Muscle of leg (tissue), 16 donors: ENCODE measurements at places on chromosomes 1 and 21. TPM values are rescaled to one million over a fixed set of nuclear protein-coding genes. Genes with fewer than 3 reads are reported as not detected.

DNA sequence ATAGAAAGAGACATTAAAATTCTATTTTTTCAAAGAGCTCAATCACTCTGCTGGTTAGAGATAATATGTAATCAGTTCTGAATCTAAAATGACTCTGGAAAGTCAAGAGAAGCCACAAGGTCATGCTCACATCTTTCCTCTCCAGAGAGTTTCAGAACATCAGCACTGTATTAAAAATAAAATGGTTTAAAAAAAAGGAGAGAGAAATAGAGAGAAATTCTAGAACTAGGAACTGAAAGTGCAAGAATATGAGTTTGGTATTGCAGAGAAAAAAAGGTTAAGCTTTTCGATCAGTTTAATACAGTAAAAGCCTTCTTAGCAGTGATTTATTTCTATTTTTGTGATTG, 44.0 kb upstream of the DIPK1A start:
- peaks cover 16% of the 10 kb centered on the region for H3K27me3 ChIP-seq
- H3K36me3 ChIP-seq = no peaks in the 10 kb centered on the region
- H3K27ac ChIP-seq = no peak overlapping the region
- peak; percentile 20 for DNase-seq
- peaks cover 11% of the 10 kb centered on the region for H3K4me1 ChIP-seq
- H3K4me3 ChIP-seq = no peak overlapping the region

DNA sequence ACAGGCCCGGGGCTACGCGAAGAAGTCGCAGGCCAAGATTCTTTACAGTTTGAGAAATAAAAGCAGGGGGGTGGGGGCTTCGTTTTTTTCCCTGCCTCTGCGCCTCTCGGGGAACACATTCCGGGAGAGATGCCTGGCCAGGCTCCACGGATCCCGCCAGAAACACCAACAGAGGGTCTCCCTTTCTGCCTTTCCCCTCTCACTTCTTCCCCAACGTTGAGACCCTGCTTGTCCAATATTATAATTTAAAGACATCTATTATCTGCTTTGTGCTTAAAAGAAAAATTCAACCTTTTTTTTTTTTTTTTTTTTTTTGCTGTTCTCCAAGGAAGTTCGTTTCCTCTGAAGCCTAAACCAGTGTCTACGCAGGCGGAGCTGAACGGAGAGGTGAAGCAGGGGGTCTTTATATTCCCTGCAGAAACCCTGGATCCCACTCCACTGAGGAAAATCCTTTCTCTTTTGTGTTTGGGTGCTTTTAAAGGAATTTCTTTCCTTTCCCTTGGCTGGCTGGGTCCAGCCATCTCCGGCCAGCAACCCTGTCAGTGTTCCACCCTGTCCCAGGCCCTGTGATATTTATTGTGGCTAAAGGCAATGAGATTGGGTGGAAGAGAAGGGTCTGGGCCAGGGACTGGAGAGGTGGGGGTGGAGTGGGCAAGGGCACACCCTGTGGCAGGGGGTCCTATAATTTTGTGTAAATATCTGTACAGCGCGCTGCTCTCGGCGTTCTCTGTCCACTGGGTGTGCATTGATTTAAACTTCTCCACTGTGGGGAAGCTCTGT, 2.2 kb downstream of the FOXD2 start:
- DNase-seq = no peak
- peaks cover 19% of the 10 kb centered on the region for H3K4me1 ChIP-seq
- no peak overlapping the region for H3K4me3 ChIP-seq

DNA sequence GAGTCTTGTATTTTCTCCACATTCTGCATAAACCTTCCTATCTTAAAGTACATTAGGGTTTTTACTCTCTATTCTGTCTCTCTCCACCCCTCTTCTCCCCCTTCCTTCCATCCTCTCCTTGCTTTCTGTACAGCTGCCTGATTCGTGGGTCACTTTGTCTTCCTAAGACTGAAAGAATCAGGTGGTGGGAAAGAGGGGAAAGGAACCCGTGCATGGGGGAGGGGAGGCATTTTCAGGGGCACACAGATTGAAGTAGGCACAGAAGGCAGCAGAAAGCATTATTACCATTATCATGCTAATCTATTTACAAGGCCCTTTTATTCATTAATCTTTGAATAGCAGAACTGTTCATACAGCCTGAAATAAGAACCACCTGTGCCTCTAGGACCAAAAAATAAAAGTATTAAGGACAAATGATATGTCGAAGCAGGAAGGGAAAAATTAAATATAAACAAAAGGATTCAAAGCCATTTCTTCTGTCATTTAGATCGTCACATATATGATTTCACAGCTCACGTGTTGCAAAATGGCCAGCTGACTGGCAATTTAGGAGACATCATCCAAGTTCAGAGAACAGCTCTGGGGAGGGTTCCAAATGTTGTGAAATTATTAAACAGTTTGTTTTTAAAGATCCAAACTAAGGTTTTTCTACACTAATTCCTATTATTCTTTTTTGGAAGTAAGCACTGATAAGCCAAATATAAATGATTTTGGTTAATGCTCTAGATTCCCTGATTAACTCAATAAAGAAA, 154.6 kb downstream of the PBX1 start:
- H3K36me3 ChIP-seq = no peaks in the 10 kb centered on the region
- no peak for DNase-seq
- H3K27me3 ChIP-seq = no peaks in the 10 kb centered on the region
- no peak overlapping the region for H3K4me3 ChIP-seq

- no peaks in the 10 kb centered on the region for H3K4me1 ChIP-seq
- no peak overlapping the region for H3K27ac ChIP-seq
- H3K27me3 ChIP-seq = peaks cover 2% of the 10 kb centered on the region
- no peak overlapping the region for H3K4me3 ChIP-seq
- H3K36me3 ChIP-seq = no peaks in the 10 kb centered on the region
- no peak for DNase-seq
Observed at GRCh38 chr21:35521293-35521692, 472.2 kb upstream of the RUNX1 start.

DNA sequence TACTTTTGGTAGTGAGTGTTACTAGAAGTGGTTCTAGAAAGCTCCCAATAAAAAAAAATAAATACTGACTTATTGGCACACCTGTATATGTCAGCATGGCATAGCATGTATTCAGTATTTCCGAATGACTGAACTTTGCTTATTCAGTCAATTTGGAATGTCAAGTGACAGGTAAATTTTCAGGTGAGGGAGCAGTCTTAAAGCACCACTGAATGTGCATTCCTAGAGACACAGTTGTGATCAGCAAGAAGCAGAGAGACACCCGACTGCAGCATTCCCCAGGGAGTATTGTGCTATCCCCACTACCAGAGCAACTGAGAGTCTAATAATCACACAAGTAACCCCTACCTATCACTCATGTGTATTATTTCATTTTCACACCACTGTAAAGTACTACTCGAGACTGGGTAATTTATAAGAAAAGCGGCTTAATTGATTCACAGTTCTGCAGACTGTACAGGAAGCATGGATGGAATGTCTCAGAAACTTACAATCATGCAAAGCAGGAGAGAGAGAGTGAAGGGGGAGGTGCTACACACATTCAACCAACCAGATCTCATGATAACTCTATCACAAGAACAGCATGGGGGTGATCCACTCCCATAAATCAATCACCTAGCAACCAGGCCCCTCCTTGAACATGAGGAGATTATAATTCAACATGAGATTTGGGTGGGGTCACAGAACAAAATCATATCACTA, 201.5 kb downstream of the TBX15 start:
- peaks cover 8% of the 10 kb centered on the region for H3K4me1 ChIP-seq
- H3K27ac ChIP-seq = no peak overlapping the region

GRCh38 chr21:34796518-34797200, 127.9 kb downstream of the CLIC6 start:
- H3K4me1 ChIP-seq = peaks cover 27% of the 10 kb centered on the region
- peak; percentile 37 for DNase-seq
- no peaks in the 10 kb centered on the region for H3K27me3 ChIP-seq
- peak overlapping the region; percentile 56 for H3K27ac ChIP-seq

- H3K36me3 ChIP-seq = no peaks in the 10 kb centered on the region
- peak; percentile 54 for DNase-seq
- no peak overlapping the region for H3K4me3 ChIP-seq
- no peaks in the 10 kb centered on the region for H3K4me1 ChIP-seq
- no peak overlapping the region for H3K27ac ChIP-seq
Observed at GRCh38 chr1:96256130-96256790, 465.3 kb upstream of the PTBP2 start.

- H3K4me1 ChIP-seq = no peaks in the 10 kb centered on the region
- no peak overlapping the region for H3K4me3 ChIP-seq
- H3K27ac ChIP-seq = no peak overlapping the region
- H3K27me3 ChIP-seq = no peaks in the 10 kb centered on the region
Observed at GRCh38 chr1:77386276-77386675, 104.5 kb downstream of the AK5 start.

DNA sequence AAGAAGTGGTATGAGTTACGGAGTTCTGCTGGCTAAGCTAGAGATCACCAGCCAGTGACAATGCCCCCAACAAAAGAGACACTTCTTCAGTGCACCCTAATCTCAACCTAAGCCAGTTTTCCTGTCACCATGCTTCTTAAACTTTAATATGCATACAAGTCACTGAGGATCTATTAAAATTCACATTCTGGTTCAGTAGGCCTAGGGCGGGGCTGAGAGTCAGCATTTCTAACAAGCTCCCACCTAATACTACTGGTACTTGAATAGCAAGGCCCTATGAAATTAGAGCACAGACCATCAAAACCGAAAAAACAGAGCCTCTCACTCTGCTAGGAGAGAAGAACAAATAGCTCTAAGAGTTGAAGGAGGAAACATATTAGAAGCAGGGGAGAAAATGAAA, 7.9 kb downstream of the PSMB4 start:
- H3K27me3 ChIP-seq = no peaks in the 10 kb centered on the region
- H3K4me1 ChIP-seq = no peaks in the 10 kb centered on the region
- no peak overlapping the region for H3K27ac ChIP-seq
- peaks cover 69% of the 10 kb centered on the region for H3K36me3 ChIP-seq
- H3K4me3 ChIP-seq = no peak overlapping the region
- no peak for DNase-seq

DNA sequence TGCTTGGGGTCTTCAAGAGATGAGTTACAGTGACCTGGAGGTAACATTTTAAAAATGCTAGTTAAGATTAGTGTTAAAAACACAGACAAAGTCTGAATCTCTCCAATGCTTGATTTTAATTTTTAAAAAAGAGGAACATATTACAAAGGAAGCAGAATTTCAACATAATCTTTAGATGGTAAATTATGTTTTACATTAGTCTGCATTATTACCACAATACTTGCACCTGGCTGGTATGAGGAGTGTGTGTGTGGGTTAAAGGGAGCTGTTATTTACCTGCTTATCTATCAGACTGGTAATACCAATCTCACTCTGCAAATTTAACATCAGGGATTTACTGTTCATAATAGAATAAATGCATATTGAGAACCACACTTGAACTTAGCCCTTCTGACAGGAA, 10.3 kb upstream of the KCNJ15 start:
- no peak for DNase-seq
- no peaks in the 10 kb centered on the region for H3K4me1 ChIP-seq
- H3K27ac ChIP-seq = no peak overlapping the region
- H3K27me3 ChIP-seq = no peaks in the 10 kb centered on the region

DNA sequence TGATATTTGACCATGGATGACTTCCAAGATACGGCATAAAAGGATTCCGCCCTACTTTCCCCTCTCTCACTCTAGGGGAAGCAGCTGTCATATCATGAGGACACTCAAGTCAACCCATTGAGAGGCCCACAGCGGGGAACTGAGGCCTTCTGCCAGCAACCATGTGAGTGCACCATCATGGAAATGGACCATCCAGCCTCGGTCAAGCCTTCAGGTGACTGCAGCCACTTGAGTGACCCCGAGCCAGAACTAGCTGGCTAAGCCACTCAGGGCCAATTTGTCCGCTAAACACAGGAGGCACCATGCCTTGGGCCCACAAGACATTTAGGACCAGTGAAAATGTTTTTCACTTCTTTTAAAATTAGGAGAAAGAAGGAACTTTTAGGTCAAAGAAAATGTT, 11.1 kb upstream of the GJB5 start:
- peaks cover 3% of the 10 kb centered on the region for H3K4me1 ChIP-seq
- peaks cover 24% of the 10 kb centered on the region for H3K27me3 ChIP-seq
- no peak overlapping the region for H3K27ac ChIP-seq
- H3K36me3 ChIP-seq = no peaks in the 10 kb centered on the region
- DNase-seq = no peak

DNA sequence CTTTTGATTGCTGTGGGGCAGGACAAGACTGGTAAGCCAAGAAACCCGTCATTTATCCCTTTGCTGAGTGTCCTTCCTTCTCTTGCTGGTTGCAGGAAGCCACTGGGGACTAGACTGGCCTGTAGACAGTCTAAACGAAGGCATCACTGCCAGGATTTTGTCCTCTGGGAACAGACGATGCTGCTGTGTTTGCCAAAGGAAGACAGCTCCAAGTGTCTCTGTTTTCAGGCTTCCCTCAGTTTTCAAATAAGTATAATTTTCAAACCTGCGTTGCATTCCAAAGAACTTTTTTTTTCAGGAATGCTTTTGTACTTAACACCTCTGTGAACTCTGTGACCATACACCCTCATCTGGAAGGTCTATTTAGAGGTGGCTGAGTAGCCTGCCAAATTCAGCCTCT, 269.4 kb downstream of the HLX start:
- H3K4me1 ChIP-seq = peaks cover 2% of the 10 kb centered on the region
- no peaks in the 10 kb centered on the region for H3K27me3 ChIP-seq
- peak; percentile 81 for DNase-seq
- H3K27ac ChIP-seq = peak overlapping the region; percentile 30
- H3K4me3 ChIP-seq = no peak overlapping the region

GRCh38 chr21:15749082-15749860, 19.5 kb downstream of the USP25 start:
- H3K36me3 ChIP-seq = no peaks in the 10 kb centered on the region
- DNase-seq = no peak
- no peaks in the 10 kb centered on the region for H3K4me1 ChIP-seq

- no peak overlapping the region for H3K27ac ChIP-seq
- no peak for DNase-seq
Observed at GRCh38 chr1:95388031-95388430, 154.0 kb downstream of the RWDD3 start.

DNA sequence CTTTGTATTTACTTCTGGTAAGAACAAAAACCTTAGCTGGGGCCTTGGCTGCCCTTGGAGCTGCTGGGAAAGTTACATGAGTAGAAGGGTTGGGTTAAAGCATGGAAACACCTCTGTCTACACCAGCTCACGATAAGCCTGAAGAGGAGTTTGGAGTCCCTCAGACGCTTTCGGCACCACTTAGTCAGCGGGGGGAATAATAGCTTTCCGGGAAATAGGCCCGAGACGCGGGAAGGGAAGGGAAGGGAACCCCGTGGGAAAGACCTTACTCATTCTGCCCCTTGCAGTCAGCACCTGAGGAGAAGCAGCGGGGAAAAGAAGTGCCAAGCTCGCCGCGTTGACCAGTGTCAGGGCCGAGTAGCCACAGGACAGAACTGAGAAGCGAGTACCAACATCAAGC, 66.4 kb upstream of the PDE9A start:
- H3K4me1 ChIP-seq = peaks cover 14% of the 10 kb centered on the region
- H3K4me3 ChIP-seq = no peak overlapping the region
- DNase-seq = no peak

KCNN3 gene
- 5.1 TPM for total RNA-seq

DDI2 gene
- 20.6 TPM for total RNA-seq

GJA5 gene
- total RNA-seq = 12.9 TPM

C1orf185 gene
- total RNA-seq = not detected

POU2F1 gene
- total RNA-seq = 6.9 TPM

TRPM2 gene
- 0.89 TPM for total RNA-seq

DISP1 gene
- total RNA-seq = 10.7 TPM

SIM2 gene
- total RNA-seq = 4.7 TPM
